ENCODE measurements at places on chromosomes 5 and 9.

- no peak for DNase-seq
Observed at GRCh38 chr9:123651871-123652270, 278.1 kb downstream of the DENND1A start.

DNA sequence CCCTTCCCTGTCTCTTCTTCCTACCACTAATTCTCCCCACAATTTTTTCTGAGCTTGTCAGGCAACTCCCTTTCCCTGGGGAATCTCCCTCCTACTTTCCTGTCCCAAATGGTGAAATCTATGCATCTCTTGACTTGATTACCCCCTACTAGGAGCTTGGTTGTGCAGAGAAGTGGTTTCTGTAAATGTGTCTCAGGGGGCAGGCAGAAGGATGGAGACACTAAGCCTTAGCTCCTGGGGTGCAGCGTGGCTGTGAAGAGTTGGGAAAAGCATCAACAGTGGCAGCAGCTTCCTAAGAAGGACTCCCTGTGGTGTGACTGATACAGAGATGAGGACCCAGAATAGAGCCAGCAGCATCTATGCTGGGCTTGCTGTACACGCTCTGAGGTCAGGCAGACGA lies 62.3 kb downstream of the NRG2 start:
- no peak for DNase-seq

GRCh38 chr9:125785248-125785751 lies 38.1 kb downstream of the PBX3 start:
- DNase-seq, result no peak

GRCh38 chr9:89435071-89435823 lies 62.7 kb downstream of the SEMA4D start:
- no peak for DNase-seq

- DNase-seq, result no peak
Observed at GRCh38 chr9:116688806-116689485, 1.8 kb downstream of the TRIM32 start.

DNA sequence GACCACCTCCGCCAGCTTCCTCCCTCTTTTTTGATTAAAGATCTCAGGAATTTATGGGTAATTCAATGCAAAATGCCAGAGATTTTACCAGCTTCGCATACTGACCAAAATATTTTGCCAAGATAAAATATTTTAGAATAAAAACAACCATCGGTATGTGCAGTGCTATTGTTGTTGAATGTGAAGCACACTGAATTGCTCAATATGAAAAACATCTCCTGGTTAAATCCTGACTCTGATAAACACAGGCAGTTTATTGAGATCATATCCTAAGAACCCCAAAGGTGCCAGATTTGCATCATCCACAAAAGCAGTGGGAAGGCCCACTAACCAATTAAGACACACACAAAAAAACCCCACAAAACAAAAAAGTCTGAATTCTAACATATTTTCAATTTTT lies 202.4 kb downstream of the GLIS3 start:
- DNase-seq, result peak; percentile 34

DNA sequence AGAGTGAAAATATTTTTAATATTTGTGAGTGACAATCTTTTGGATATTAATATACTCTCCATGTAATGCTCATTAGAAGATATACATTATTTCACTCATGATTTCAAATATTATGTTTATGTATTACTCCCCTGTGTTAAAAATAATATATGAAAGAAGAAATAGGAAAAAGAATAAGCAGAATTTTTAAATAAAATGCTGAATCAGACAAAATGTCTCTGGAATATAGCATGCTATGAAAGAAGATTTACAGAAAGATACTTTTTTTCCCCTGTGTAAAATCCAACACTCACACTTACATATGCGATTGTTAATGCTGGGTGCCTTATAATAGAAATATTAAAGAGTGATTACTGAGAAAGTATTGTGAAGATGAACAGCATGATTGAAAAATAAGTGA lies 373.7 kb downstream of the ANXA1 start:
- DNase-seq, result no peak

- DNase-seq, result no peak
Observed at GRCh38 chr5:74482990-74483389, 157.5 kb downstream of the ENC1 start.

GRCh38 chr5:5572976-5573797 lies 150.7 kb downstream of the ICE1 start:
- DNase-seq, result no peak

DNA sequence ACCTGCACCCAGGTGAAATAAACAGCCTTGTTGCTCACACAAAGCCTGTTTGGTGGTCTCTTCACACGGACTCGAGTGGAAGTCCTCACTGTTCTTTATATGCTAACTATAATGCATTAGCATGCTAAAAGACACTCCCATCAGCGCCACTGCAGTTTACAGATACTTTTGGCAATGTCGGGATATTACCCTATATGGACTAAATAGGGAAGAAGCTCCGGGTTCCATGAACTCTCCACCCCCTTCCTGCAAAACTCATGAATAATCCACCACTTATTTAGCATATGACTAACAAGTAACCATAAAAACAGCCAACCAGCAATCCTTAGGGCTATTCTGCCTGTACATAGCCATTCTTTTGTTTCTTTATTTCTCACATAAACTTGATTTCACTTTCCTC lies 426.2 kb upstream of the PTPRD start:
- DNase-seq, result no peak

DNA sequence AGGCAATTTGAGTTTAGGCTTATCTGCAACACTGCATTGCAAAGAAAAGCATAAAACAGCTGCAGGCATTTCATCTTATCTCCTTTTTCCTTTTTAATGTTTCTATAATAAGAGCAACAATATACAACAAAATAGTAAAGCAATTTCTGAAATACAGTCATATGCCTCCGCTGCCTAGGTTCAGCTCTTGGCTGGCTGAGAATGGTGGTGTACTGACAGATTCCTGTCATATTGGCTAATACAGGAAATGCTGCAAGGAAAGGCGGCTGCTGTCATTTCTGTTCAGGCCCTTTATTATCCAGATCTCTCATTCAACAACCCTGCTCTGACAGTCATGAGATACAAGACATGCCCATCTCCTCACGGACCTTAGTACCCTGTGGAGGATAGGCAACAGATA lies 677.0 kb downstream of the TAF11L14 start:
- no peak for DNase-seq

GRCh38 chr9:124267271-124267807 lies 9.6 kb downstream of the NEK6 start:
- no peak for DNase-seq

GRCh38 chr9:7176561-7176960 lies 418.8 kb downstream of the KDM4C start:
- no peak for DNase-seq
